Stimulated activated CD4-positive, alpha-beta T cell treated with anti-CD3 and anti-CD28 coated beads, TNF-alpha, amount 100 ng/mL, for 4 hours (primary cell): ENCODE measurements at places on chromosomes 11 and 22.

DNA sequence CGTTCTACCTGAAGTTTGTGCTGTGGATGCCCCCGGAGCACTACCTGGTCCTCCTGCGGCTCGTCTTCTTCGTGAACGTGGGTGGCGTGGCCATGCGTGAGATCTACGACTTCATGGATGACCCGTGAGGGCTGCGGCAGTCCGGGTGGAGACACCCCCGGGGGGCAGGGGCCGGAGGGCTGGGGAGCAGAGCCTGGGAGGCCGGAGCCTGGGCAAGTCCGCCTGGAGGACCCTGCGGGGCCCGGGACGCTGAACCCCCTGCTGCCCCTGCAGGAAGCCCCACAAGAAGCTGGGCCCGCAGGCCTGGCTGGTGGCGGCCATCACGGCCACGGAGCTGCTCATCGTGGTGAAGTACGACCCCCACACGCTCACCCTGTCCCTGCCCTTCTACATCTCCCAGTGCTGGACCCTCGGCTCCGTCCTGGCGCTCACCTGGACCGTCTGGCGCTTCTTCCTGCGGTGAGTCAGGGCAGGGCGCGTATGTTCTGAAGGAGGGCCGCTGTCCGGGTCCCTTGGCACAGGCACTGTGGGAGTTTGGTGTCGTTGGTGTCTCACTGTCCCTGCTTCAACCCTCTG is 17.3 kb downstream of the RNH1 start:
- DNase-seq, result no peak

- DNase-seq, result no peak
These were observed 22.2 kb downstream of the NNMT start for GRCh38 chr11:114318361-114318760.

DNA sequence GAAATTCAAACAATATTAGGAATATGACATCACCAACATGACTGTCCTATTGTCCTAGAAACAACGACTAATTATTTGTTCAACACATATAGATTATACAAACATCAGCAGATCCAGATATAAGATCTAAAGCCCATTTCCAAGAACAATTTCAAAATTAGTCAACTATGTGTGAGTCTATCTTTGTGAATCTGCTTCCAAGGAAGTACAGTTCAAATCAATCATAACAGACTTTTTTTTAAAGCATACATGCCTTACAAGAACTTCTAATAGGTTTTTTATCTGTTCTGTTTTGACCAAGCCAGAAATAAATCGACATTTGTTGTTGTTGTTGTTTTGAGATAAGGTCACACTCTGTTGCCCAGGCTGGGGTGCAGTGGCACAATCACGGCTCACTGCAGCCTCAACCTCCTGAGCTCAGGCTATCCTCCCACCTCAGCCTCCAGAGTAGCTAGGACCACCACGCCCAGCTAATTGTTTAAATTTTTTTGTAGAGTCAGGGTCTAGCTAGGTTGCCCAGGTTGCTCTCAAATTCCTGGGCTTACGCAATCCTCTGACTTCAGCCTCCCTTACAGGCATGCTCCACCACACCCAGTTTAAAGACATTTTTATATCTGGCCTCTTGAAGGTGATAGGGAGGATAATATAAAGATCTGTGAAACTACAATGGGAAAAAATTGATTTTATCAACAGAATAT is 54.8 kb downstream of the DENND5A start:
- DNase-seq, result no peak

DNA sequence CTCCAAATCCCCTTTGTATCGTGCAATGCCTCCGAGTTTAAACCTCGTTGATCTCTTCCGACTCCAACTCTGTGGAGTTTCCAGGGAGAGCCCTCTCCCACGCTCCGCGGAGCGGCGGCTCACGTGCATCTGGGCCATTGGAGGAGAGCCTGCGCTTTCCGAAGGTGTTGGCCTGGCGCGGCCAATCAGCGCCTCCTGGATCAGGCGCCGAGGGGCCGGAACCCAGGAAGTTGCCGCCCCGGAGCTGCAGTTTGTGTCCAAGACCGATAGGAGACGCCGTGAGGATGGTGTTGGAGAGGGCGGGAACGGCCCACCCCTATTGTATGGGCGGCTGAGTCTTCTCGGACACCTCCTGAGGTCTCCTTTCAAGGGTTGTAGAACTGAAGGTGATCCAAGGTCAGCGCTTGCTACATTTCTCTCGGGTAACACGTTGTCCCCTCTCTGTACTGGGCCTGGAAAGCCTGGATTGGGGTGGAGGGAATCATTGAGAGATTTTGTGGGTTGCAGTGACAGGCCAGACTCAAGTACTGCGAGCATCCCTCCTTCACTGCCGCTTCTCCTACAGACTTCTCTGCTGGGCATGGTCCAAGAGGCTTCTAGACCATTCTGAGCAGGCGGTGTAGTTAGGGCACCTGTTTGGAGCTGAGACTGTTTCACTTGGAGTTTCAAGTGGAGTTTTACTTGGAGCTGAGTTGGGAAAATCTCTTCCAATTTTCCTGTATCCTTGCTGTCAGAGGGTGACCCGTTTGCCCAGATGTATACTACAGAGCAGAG is 1.7 kb downstream of the ADAMTS15 start:
- no peak for DNase-seq

GRCh38 chr11:87322568-87322967 is 284.8 kb downstream of the TMEM135 start:
- no peak for DNase-seq
